Pericardium fibroblast (primary cell): ENCODE measurements at places on chromosomes 13 and 19. TPM values are rescaled to one million over a fixed set of nuclear protein-coding genes. Genes with fewer than 3 reads are reported as not detected.

OR7C1 gene
- total RNA-seq: not detected in 2 replicates

TSHZ3 gene
- total RNA-seq: 7.4 and 8.4 TPM in 2 replicates

CYP2A6 gene
- not detected in 2 replicates for total RNA-seq

CABP5 gene
- total RNA-seq: not detected in 2 replicates

SUPT5H gene
- total RNA-seq: 66.2 and 68.4 TPM in 2 replicates

NECTIN2 gene
- 76.9 and 163 TPM in 2 replicates for total RNA-seq

ZNF132 gene
- 3.8 and 4.4 TPM in 2 replicates for total RNA-seq

KDM4B gene
- 23.9 and 28.4 TPM in 2 replicates for total RNA-seq

ZNF790 gene
- total RNA-seq: 1.9 and 4.4 TPM in 2 replicates

FCER2 gene
- total RNA-seq: not detected in 2 replicates

SRRM5 gene
- 0.17 TPM in 1 of 2 replicates, not detected in the other for total RNA-seq
